ENCODE measurements at places on chromosomes 7 and 10. TPM values are rescaled to one million over a fixed set of nuclear protein-coding genes. Genes with fewer than 3 reads are reported as not detected.

- no peak for DNase-seq
These were observed 59.2 kb upstream of the ADCY1 start for GRCh38 chr7:45514944-45515343.

- no peak for DNase-seq
These were observed 46.2 kb downstream of the SEC61G start for GRCh38 chr7:54712820-54713219.

GRCh38 chr7:2108071-2108455 is 124.7 kb downstream of the MAD1L1 start:
- no peak for DNase-seq

The BAZ1B gene
- 49.4 TPM for total RNA-seq

The UTF1 gene
- not detected for total RNA-seq

Measured in GM23248 (cell line).